ENCODE measurements at places on chromosomes 3 and 15.

GRCh38 chr3:13879946-13880810 lies at the start of gene WNT7A:
Gene WNT7A, minus strand, starts transcription at chr3:13880071. Its CDS starts 255 bp downstream, at chr3:13879816.
- peak; percentile 64 for DNase-seq

DNA sequence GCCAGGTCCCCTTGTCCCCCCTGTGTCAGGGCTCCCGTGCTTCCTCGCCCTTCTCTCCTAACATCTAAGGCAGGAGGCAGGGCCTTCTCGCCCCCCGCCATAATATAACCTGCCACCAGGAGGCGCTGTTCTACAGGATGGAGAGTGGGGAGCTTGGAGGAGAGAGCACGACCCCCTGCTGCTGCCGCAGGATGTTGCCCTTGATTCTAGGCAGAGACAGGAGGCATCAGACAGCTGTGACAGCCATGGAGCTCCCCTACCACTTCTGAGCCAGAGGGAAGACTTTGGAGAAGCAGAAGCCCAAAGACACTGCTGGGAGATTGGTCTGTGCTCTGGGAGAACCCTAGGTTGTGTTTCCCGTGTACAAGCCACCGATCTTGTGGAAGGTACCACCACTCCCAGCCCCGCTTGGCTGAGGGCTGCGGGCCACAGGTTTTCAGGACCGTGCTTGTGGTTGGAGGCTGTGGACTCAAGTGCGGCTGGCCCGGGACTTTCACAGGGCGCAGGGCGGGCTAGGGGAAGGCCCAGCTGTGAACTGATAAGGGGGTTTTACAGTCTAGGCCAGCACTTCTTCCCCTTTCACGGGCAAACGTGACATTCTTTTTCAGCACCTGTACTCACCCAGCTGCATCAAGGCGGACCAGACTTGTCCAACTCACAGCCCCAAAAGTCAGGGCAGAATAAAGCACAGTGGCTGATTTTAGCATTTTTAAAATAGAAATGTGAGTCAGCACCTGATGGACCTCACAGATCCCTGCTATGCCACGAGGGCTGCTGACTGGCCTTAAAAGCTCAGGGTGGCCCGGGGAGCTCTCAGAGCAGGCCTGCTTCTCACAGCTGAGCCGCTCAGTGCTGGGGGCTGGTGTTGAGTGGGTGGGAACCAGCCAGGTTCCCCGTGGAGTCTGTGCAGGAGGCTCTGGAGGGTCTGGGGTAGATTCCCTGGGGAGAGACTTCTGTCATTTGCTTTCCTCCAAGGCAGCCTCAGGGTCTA lies 2.6 kb upstream of the TIGIT start:
- peak; percentile 84 for DNase-seq

DNA sequence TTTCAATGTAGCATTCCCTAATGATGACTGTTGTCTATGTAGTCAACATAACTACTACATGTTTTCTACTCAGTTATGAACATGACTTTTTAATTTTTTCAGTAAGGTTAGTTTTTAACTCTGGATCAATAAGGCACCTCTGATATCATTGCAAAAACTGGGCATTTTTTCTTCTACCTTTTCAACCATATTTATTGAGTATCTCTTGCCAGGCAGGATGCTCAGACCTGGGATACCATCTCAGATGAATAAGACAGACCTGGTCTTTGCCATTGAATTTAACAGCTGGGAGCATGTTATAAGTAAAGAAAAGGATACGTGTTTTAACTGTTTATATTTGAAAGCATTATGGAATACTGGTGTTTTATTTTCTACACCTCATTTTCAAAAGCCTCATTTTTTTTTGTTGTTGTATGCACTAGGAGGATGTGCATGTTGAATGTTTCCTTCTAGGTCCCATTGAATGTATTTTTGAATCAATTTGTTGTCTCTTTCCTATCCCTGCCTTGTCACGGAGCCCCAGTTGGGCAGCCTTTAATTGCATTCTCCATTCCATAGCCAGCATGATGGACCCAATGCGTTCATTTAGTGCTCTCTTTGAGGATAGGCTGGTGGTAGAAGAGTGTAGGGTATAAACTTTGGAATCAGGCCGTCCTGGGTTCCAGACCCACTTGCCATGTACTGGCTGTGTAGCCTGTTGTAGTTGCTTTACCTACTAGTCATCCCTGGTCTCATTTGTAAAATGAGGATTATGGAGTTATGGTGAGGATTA lies 3.7 kb downstream of the TGFBR2 start:
- DNase-seq: no peak

DNA sequence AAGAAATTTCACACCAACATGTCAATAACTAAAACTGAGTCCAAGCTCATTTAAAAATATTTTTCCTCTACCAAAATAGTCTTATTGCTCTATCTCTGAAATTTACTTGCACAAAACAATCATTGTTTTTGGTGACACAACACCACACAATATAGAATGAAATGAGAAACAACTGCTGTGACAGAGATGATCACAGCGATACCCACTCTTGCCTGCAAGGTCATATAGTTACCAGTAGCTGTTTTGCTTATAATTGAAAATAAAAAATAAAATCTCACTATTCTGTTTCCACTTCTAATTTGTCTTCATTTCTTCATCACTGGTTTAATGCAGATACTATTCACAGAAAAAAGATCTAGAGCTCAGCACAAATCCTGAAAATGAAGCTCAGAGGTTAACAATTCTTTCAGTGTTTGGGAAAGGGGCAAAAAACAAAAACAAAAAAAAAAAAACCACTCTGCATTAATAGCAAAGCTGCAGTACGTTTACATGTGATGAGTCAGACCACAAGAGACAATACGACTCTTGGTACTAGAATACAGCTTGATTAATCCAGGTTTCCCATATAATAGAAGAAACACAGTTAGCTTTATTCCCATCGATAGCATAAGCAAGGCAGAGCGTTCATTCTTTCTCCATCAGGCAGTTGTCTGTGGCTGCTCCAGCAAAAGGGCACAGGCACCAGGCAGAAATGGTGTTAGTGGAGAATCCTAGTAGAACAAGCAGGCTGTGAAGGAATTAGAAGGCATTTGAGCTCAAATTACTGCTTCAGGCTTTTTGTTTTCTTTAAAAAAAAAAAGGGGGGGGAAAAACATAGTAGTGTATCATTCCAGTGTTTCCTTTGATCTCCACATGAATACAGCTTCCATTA lies 773 bp downstream of the ANKRD28 start:
- no peak for DNase-seq

DNA sequence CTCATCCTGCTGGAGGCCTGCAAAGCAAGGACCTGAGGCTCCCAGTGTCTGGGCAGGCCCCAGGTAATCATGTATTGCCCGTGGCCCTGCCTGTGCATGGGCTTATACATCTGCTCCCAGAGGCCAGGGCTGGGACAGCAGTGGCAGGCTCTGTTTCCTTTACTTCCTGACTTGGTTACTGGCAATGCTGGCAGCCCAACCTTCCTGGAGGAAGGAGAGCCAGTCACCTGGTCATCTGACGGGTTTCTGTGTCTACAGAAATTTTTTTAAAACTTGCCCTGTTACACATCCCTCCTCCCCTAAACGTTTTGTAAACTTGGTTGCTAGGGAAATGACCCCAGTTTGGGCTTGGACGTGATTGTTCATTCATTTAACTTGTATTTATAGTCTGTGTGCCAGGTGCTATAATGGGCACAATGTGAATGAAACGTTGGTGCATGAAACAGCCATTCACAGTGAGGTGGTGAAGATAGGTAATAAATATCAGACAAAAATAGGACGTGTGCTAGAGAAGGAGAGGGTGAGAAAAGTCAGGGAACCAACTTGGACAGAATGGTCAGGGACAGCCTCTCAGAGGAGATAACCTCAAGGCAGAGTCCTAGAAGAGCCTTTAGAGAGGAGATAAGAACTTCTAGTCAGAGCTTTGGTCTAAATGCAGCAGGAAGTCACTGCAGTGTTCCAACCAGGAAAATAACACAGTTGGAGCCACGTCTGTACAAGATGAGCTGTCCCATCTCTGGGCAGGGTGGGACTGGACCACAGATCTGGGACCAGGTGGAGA lies 14.1 kb downstream of the TEX264 start:
- DNase-seq: no peak

- DNase-seq: no peak
These were observed 8.4 kb downstream of the ACSBG1 start for GRCh38 chr15:78225783-78226541.

DNA sequence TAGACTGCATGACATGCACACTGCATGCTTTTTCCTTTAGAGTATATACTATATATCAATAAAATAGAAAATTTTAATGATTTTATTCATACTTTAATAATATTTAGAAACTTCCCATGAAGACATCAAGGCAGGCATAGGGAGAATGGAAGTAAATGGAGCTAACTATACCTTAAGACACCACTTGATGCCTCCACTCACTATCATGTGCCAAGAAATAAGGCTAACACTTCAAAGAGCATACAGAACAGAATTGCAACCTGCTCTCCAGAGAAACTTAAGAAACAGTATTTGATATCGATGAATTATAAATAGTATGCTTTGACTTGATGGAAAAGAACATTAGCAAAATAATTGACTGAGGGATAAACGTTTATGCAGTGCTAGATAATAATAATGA lies 192.6 kb upstream of the MBNL1 start:
- no peak for DNase-seq

DNA sequence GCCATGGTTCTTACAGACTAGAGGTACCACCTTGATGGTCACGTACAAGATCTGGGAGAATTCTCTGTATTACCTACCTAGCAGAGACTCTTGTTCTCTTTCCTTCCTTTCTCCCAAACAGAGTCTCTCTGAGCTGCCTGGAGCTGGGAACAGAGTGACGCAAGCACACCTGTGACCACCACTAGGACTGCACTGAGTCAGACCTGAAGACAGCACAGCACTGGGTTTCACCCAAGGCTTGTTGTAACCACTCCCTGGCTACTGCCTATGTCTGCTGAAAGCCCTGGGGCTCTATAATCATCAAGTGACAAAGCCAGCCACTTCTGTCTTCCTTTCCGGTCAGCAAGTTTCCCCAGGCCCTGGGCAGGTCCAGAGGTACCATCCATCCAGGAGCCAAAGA lies 293.3 kb upstream of the CNTN4 start:
- DNase-seq: no peak

- no peak for DNase-seq
These were observed 46.5 kb downstream of the RASGRP1 start for GRCh38 chr15:38518084-38518483.

DNA sequence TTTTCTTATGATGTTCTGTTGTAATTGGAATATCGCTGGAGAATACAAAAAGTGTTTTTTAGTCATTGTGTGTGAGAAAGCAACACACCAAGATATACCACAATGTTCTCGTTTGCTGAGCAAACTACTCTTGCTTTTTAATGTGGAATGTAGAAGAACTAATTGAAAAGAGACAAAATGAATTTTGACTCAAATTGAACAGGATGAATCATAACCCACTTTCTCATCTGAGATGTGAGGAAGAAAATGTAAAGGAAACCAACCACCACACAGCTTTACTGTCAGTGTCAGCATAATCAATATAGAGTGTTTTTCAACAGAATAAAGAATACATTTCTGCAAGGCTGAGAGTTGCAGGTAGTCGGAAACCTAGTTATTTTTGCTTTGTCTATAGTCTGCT lies 448.8 kb upstream of the TPRG1 start:
- no peak for DNase-seq

- no peak for DNase-seq
These were observed 32.4 kb downstream of the LSM3 start for GRCh38 chr3:14210843-14211594.

- DNase-seq: peak; percentile 33
These were observed 1.4 kb downstream of the CSK start for GRCh38 chr15:74783072-74783807.
